ENCODE measurements at places on chromosomes 2 and 18.

DNA sequence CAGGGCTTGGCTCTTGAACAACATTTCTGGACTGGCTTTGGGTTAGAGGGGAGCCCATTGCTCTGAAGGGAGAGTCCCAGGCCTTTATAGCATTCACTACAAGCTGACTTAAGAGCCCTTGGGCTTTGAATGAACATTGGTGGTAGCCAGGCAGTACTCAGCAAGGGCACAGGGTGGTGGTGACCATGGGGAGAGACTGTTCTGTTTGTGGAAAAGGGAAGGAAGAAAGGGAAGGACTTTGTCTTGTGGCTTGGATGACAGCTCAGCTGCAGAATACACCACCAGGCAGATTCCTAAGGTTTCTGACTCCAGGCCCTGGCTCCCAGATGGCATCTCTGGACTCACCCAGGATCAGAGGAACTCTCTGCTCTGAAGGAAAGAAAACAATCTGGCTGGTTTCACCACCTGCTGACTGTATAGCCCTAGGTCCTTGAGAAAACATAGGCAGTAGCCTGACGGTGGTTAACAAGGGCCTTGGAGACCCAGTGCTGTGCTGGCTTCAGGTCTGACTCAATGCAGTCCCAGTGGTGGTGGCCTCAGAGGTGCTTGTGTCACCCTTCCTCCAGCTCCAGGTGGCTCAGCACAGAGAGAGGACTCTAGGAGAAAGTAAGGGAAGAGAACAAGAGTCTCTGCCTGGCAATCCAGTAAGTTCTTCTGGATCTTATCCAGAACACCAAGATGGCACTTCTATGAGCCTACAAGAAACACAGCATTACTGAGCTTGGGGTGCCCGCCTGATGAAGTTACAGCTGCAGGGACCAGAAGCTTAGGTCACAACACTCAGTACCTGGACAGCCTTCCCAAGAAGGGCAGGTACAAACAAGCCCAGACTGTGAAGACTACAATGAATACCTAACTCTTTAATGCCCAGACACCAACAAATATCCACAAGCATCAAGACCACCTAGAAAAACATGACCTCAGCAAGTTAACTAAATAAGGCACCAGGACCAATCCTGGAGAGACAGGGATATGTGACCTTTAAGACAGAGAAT, 16.4 kb upstream of the ABCB11 start:
- DNase-seq, result no peak

GRCh38 chr2:168025487-168026202, 221.8 kb downstream of the STK39 start:
- no peak for DNase-seq

GRCh38 chr2:85246348-85246747, 81.4 kb downstream of the TGOLN2 start:
- no peak for DNase-seq

GRCh38 chr2:80330527-80331450, 26.2 kb upstream of the LRRTM1 start:
- no peak for DNase-seq

DNA sequence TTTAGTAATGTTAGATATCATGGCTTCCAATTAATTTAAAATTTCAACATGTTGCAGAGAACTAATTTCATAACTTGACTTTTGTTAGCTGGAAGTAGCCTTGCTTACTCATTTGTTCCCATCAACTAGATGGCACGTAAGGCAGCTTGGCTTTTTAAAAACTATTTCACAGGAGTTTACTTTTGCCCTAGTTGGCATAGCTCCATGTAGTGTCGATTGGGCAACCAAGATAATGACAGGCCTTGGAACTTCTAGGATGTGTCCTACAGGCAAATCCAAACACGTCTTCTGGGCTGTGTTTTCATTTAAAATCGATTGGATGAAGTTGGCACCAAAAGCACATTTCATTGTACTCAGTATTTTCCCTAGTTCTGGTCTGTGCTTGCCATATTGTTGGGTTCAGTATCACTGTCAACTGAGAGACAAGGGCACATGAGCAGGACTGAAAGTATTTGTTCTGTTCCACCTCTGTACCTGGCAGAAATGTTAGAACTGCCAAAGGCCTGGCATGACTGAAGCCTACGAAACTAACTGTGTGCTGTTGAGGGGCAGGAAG, 29.4 kb downstream of the HADHB start:
- DNase-seq, result no peak

GRCh38 chr2:108923019-108923700, 65.9 kb downstream of the EDAR start:
- DNase-seq, result no peak

DNA sequence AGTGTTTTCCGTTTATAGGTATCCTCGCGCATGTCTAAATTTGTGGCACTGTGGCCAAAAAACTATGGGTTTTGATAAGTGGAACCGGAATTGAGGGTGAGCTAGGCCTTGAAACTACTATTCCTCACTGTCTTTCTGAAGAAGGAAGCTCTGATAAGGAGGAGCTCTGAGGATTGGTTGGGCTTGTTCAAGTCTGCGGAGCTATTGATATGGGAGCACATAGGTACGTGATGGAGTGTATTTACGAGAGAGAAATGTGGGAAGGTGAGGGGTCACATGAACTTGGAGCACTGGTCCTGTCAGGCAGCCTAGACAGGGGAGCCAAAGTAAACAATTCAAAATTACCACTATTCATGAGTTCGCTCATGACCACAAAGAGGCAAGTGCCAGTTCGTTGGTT, 131.4 kb downstream of the BABAM2 start:
- DNase-seq, result no peak

DNA sequence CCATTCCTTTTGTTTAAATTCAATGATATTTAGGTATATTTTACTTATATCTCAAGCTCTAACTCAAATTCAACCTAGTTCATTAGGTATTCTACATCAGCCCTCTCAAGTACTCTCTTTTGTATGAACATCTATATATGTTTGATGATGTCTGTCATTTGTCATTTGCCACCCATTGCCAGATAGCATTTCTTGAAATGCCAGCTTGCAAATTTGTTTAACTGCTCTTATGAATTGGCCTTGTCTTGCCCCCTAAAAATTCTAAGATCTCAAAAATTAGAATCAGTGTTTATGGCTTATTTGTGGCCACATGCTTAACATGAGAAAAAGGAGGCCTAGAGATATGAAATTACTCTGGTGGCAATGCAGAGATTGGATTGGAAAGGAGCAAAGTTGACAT, 1140.3 kb upstream of the DDX18 start:
- DNase-seq, result no peak

GRCh38 chr2:201768918-201769317, 11.8 kb downstream of the ALS2 start:
- DNase-seq, result no peak

DNA sequence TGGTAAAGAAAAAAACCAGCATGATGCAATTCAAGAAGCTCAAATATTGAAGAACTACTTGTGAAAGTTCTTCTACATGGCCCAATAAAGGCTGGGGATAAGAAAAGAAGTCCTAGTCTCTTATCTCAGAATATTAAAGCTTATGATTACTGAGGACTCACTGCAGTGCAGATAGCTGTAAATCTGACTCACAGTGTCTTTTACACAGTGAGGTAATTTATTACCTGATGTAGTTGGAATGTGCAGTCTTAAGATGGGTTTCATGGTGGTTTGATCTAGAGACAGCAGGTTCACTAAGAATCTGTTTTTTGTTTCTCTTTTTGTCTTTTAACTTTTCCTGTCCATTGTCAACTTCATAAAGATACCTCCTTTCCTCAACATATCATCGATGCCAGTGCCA, 484.0 kb upstream of the MAP2 start:
- DNase-seq, result no peak

DNA sequence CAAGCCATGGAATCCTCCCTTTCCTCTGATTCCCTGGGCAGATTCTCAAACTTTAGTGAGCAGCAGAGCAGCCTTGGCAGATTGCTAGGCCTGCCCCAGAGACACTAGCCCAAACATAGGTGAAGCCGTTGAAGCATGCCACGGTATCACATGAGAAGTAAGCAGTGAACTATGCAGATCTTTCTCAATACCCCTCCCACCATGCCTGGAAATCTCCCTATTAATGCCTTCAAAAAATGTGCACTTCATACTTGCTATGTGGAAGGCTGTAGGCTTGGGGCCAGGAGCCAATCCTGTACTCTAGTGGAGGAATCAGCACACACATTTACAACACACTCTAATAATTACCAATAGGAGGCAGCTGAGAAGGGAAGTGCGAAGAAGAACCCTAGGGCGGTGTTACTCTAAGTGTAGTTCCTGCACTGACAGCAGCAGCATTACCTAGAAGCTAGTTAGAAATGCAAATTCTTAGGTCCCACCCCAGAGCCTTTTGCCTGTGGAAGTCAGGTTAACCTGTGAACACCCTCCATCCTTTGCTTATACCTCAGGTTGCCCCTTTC, 305.1 kb upstream of the SPRED2 start:
- no peak for DNase-seq

Data from NCI-H2081 (cell line).